ENCODE measurements at places on chromosomes 5 and 9.

DNA sequence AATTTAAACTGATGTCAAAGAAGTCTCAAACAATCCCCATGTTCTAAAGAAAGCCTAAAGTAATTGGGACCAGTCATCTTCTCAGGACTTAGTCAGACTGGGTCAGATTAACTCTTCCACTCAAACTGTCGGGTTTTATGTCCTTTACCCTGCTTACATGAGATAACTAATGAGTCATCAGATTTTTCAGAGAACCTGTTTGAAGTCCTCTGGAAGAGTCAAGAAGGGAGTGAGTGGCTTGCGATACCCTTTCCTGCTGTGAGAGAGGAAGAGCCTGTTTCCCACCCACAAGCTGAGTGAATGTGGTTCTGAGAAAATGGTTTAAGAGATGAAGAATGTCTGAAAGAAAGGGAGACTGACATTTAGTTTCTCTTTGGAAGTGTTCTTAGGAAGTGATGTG lies 1866.7 kb upstream of the C9orf72 start:
- DNase-seq = no peak

- peak; percentile 52 for DNase-seq
Observed at GRCh38 chr9:131382850-131383729, 10.8 kb upstream of the PRRC2B start.

DNA sequence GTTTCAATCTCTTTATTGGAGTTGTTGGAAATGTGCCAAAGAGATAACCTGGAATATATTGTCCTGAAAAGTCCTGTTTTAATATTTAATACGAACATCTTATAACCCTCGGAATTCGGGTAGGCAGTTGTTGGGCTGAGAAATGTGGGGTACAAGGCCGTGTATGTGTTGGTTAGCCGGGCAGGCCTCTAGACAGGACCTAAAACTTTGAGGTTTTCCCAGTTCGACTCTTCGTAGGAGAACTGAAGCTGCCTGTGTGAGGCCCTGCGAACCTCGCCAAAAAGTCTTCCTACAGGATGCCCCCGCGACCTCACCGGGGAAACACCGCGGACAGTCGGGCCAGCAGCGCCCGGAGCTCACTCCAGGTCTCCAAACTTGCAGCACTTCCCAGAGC lies 583 bp upstream of the TJP2 start:
- DNase-seq = no peak

DNA sequence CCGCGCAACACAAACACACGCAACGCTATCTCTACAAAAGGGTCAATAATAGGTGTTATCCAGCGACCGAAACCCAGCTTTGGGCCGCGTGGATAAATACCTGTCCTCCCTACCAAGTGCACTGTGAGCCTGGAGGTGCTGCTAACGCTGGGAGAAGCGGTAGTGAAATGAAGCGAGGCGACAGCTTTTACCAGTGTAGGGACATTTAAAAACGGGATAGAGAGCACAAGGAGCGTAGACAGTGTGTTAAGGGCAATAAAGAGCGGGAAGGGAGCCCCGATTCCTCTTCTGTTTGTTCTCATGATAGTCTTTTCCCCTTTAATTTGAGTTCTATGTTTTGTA lies 421 bp upstream of the DEPDC1B start:
- DNase-seq = no peak

DNA sequence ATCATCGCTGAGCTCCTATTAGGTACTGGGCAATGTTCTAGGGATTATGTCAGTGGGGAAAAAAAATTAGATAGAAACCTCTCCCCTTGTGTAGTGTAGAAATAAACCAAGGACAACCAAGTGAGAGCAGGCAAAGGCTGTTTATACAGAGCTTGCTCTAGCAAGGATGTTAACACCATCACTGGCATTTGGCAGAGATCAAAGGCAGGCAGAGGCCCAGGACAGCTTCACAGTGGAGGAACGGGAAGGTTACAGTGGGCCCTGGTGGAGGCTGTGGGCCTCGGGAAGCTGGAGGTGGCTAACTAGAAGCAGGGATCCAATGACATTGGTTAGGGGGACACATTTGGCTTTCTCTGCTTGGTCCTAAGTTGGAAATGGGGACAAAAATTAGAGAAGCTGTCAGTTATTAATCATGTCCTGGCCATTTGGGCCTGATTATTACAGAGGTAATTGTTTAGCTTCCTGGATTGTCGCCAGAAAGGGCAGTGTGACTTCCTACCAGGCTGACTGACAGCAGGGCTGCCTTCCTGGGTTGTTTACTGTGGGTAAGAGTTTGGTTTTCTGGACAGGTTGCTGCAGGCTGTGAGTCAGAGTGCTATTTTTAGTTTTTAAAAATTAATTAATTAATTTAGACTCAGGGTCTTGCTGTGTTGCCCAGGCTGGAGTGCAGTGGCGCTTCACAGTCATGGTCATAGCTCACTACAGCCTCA lies 259.3 kb downstream of the ROR2 start:
- DNase-seq = no peak

DNA sequence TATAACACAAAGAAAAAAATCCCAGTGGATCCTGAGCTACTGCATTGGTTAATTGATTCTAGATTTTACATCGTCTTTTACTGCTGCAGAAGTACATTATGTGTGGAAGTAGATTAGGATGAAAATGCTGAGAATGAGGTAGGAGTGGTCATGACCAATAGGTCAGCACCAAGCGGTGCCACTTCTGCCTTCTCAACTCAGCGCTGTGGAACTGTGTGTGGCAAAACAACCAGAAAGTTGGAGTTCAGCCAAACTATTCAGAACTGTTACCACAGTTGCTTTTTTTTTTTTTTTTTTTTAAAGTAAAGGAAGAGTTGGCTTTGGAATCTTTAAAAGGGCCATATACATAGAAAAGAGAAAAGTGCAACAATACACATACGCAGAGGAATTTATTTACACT lies 24.2 kb downstream of the POU5F2 start:
- no peak for DNase-seq

DNA sequence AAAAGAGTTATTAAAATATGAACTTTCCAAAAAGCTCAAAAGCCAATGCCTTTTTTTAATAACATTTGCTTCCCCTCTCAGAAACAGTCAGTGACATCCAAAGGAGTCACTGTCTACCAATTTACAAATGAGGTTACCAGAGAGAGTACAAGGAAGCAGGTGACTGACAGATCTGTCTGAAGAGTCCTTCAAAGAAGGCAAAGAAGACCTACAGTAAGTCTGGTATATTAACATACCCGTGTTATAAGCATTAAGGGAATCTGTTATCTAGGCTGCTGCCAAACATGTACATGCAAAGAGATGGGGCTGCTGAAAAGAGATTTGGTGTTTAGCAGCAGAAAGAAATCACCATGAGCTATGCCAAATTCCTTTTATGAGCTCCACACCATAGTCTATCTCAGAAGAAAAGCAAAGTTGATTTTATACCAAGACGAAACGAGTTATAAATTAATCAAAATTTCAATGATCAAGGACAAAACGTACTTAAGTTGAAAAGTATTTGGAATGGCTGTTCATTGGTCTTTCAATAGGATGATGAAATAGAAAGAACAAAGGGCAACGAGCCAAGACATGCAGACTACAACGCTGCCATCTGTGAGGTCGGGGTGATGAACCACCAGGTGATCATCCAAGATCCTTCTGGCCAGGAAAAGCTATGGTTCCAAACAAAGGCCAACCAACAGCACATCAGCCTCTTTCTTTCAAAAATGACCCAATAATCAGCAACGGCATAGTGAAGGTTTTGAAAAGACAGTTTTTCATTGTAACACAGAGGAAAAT lies 8.1 kb downstream of the PRELID2 start:
- DNase-seq = peak; percentile 63

DNA sequence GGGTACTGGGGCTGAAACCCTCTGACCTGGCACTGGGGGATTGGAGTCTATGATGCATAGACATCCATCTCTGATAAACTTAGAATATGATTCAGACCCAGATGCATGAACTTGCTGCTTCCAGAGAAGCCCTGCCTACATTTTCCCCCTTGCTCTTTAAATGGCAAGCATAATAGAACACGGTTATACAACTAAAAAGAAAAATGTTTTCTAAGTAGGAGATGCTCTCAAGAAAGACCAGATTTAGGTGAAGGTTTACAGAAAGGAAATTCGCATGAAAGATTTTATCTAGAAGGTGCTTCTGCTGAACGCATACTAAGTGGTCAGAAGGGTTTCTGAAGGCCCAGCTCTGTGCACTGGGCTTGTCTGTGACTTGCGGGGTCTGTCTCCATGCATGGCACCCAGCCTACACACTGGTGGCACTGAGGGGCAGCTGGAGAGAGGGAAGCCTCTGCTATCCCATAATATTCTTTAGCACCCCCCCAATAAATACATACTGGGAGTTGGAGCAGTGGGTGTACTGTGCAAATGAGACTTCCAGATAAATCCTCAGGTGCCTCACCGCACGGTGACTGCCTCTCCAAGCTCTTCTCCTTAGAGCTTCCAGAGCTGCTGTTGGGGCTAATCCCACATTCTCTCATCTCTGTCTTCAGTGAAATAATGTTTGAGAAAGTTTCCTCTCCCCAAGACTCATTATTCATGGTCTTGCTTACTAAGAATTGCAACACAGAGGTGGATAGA lies 114.6 kb downstream of the FSTL4 start:
- DNase-seq = no peak

DNA sequence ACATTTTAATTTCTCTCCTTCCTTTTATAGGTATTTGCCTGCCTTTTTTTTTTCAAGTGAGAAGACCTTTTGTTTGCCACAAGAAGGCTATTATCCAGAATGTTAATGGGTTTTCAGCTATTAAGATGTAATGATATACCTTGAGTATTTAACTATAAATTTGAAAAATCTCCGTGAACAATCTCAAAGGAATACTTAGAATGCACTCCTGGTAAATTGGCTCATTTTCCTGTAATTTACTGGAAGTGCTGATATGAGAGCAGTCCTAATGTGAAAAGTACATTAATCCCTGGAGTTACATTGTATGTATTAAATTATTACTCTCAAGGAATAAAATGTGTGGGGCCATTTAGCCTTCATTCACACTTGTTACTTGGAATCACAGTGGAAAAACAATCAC lies 32.4 kb downstream of the AOPEP start:
- DNase-seq = no peak

DNA sequence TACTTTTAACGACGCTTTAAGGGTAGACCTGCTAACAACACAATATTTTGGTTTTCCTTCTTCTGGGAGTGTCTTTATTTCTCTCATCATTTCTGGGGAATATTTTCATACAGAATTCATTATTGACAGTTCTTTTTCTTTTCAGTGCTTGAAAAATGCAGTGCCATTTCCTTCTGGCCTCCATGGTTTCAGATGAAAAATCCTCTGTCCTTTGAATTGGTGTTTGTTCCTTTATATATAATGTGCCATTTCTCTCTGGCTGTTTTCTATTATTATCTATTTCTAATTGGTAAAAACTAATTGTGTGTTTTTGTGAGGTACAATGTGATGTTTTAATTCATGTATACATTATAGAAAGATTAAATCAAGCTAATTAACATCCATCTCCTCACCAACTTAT lies 194.3 kb upstream of the S1PR3 start:
- DNase-seq = no peak

DNA sequence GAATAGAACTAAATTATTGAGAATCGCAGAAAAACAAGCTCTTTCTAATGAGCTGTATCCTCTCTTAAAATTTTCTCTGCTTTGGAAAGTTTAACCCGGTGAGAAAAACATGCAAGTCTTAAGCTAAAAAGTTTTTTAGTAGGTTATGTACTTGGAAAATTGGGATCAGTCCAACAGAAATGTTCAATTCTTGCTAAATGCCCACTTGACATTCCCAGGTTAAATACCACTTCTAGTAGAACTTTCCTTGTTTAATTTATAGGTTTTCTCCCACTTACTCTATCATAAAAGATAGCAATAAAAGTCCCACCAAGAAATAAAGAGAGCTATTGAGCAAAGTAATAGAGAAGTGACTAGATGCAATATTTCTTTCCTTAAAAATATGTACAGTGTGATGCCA lies 157.1 kb downstream of the CCDC192 start:
- DNase-seq = no peak

- DNase-seq = no peak
Observed at GRCh38 chr5:64384765-64385164, 121.0 kb upstream of the RGS7BP start.

DNA sequence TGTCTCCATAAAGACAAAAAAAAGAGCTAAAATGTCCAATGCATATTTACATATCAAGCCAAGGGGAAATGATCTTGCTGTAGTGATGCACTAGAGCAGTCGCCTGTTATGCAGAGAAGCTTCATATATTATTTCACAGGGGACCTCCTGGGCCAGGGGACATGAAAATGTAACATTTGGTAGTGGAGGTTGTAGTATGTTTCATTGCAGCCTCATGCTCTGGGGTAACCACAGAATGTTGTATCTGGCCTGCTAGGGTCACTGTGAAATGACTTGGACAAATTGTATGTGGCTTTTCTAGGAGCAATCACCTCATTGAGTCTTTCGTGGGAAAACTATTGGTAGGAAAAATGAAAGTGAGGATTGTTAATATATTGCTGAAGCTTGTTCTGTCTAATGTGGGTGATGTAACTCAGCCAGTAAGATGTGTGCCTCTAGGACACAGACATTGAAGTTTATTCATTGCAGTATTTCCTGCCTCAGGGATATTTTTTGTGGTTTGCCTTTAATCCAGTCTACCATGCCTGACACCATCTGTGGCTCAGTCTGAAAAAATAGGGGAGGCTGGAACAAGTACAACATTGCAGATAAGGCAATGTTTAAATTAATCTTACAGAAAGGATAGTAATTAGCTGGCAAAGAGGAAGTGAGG lies 430.8 kb upstream of the TNC start:
- DNase-seq = no peak

DNA sequence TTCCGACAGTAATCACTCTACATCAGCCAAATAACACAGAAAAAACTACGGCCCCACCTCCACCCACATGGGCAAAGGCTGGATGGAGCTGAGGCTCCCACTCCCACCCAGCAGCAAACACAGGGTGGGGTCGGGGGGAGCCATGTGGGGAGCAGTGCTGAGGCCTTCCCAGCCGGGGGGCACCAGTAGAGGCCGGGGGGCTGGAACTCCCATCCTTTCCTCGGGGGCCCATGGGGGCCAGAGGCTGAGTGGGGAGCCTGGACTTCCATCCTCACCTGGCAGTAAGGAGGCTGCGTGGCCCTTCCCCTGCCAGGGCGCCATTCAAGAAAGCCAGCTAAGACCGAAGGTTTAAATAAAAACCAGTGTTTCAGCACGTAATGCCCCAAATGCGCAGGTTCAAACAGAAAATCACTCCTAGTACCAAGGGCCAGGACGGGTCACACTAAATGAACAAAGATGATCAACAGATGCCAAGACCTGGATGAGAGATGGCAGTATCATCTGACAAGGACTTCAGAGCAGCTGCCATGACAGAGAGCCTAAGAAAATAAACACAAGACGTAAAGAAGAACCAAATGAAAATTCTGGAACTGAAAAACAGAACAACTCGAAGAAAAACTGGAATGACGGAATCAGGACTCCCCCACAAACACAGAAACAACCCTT lies 9.4 kb downstream of the CCDC127 start:
- no peak for DNase-seq

- no peak for DNase-seq
Observed at GRCh38 chr9:133477992-133478850, 678 bp downstream of the SLC2A6 start.

DNA sequence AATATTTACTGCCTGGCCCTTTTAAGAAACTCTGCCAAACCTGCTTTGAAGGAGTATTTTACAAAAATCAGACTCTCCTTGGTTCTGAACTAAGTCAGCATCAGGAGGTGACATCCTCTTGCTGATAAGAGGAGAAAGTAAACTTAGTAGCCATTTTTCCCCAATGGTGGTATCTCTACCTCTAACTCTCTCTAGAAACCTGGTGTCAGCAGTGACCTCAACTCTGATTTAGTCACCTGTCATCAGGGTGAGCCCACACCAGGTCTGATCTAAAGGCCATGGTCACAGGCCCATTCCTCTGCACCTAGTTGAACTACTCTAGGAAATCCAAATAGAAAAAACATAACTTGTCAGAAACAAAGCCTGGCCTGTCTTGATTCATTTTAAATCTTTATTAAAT lies 4.2 kb downstream of the CARNMT1 start:
- no peak for DNase-seq

- DNase-seq = no peak
Observed at GRCh38 chr5:80739496-80739895, 84.7 kb upstream of the DHFR start.
